D721Med (cell line): ENCODE measurements at places on chromosomes 1 and 21.

DNA sequence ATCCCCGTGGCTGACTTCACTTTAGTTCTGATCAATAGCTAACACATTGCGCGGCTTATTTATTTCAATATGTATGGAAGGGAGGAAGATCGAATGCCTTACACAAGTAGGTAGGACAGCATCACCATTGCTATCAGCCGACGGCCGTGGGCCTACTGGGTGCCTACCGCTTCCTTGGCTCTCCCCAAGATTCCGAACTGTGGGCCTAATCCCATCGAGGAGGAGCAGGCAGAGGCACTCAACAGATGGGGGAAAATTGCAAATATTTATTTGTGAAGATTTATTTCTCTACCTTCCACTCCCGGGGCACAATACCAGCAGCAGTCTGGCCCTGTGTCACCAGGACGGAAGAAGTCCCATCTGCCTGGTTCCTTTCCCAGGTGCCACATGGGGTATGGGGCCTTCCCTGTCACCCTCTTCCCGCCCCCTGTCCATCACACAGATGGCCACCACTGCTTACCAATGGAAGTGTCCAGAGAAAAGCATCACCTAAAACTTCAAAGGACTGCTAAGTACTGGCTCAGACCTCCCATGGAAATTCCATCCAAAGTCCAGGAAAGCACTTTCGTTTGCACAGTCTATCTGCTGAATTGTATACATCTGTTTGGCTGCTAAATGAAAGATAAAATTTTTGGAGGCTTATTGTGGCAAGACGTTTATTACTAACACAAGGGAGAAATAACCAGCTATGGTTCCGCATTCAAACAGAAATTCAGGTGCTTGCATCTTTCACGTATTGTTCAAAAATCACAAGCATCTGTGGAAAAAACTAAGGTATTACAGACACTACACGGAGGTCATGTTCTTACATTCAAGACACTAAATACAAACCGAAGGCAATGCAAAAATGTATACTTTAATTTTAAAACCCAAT lies 11.8 kb downstream of the AGT start:
- DNase-seq = no peak

GRCh38 chr1:153667439-153667838 lies 3.4 kb downstream of the ILF2 start:
- no peak for DNase-seq

GRCh38 chr1:162111572-162111971 lies 42.1 kb downstream of the NOS1AP start:
- DNase-seq = no peak

- no peak for DNase-seq
These were observed 9.1 kb downstream of the CTSE start for GRCh38 chr1:206014601-206015000.

GRCh38 chr1:205365945-205366463 lies 9.3 kb upstream of the KLHDC8A start:
- no peak for DNase-seq
